ENCODE measurements at places on chromosomes 6 and 20.

- DNase-seq, result no peak
These were observed 156.1 kb downstream of the COL21A1 start for GRCh38 chr6:56091159-56091869.

GRCh38 chr6:67252663-67253062 lies 1382.4 kb upstream of the ADGRB3 start:
- no peak for DNase-seq

DNA sequence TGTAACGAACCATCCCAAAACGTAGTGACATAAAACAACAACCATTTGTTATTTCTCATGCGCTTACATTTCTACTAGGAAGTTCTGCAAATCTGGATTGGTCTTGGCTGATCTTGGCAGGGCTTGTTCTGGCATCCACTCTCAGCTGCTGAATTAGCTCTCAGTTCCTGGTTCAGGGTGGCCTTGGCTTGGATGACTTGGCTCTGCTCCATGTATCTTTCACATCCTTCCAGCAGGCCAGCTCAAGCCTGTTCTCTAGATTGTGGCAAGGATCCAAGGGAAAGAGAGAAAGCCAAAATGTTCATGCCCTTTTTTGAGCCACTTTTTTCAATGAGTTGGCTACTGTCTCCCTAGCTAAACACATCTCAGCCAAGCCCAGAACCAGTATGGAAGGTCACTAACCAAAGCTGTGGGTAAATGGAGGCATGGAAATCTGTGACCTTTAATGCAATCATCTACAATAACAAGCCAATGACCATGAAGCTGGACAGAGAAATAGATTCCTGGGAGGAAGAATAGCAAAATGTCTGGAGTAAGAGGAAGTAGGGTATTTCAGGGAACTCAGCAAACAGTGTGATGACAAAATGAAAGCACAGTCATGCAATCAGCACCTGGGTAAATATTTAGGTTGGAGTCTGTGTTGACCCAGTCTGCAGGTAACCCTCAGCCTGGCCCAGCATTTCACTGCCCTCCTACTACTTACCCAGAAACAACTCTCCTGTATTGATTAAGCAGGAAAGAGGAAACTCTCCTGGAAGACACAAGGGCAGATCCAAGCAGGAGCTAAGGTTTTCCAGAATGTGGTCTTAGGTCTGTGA lies 32.7 kb upstream of the SNAP25 start:
- no peak for DNase-seq

GRCh38 chr6:26383624-26384417 lies 913 bp downstream of the BTN2A2 start:
- DNase-seq, result peak; percentile 22

DNA sequence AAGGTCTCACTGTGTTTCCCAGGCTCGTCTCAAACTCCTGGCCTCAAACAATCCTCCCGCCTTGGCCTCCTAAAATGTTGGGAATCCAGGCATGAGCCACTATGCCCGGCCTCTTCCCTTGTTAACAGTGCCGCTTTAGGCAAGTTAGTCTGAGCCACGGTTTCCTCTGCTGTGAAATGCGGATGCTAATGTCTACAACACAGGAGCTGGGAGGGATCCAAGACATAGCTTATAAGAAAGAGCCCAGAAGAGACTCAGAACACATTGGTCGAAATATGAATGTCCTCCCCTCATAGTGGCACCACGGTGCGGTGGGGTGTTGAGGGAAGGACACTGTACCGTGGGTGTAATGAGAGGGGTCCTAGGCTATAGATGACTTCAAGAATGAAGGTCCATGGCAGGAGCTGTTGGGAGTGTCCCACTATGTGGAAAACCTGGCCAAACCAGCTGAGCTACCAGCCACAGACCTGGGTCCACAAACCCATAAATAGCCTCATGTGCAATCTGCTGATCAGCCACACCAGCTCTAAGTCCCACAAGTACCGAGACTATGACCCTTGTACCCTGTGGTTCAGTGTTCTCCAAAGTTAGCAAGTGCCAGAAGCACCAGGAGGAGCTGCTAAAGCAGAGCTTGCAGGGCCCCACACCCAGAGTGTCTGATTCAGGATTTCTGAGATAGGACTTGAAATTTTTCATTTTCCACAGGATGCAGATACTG lies 57.8 kb upstream of the ZFAND3 start:
- no peak for DNase-seq

- no peak for DNase-seq
These were observed 358.3 kb upstream of the SULF2 start for GRCh38 chr20:48143435-48144081.

DNA sequence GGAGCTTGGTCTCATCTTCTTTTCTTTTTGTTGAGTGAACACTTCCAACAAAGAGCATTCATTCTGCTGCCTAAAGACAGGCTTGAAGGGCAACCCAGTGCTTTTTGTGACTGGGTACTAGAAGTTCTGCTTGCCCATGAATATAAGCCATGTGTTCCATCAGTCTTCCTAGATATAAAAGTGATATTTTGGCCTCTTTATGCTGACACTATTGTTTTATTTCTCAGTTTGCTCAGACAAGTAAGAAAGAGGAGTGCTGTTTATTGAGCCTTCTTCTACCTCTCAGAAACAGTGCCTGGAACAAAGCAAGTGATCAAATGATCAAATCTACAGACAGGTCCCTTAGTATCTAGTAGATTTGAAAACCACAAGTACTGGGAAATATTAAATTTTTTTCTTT lies 2.4 kb upstream of the DTNBP1 start:
- DNase-seq, result no peak

DNA sequence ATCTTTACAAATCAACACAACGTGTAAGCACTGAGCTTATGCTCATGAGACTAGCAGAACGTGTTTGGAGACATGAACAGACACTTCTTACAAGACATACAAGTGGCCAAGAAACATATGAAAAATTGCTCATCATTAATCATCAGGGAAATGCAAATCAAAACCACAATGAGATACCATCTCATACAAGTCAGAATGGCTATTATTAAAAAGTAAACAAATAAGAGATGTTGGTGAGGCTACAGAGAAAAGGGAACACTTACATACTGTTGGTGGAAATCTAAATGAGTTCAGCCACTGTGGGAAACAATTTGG lies 327.9 kb upstream of the SOX4 start:
- no peak for DNase-seq

DNA sequence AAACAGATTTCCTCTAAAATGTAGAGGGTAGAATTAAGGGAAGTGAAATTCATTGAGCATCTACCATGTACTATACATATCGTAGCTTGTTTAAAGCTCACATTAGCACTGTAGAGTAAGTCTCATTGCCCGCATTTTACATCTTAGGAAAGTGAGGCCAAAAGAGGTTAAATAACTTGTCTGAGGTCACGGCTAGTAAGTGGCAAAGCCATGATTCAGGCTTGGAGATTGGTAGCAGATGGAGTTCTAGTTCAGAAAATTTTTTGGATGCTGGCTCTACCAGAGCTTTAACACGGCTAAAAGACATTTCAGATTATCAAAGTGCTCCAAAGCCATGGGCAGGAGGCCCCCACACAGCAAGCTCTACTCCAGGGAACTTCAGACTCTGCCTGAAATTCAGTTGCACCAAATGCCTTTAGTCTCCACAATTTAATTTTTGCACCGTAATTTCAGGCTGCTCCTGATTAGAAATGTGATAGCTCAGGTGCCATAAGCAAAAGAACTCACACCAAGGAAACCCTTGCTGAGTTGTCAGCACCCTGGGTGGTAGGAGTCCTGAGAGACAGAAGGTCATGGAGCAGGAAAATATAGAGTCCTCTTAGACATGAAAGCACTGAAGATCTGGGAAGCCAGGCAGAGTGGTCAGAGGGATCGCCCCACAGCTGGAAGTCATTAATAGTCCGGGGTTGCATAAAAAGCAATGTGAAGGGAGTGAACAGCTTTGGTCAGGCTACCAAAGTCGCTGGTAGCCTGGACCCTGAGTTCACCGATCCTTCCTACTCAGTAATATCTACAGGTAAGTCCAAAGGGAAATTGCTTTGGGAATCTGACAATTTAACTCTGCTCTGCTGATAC lies 55.2 kb upstream of the ASIP start:
- no peak for DNase-seq

DNA sequence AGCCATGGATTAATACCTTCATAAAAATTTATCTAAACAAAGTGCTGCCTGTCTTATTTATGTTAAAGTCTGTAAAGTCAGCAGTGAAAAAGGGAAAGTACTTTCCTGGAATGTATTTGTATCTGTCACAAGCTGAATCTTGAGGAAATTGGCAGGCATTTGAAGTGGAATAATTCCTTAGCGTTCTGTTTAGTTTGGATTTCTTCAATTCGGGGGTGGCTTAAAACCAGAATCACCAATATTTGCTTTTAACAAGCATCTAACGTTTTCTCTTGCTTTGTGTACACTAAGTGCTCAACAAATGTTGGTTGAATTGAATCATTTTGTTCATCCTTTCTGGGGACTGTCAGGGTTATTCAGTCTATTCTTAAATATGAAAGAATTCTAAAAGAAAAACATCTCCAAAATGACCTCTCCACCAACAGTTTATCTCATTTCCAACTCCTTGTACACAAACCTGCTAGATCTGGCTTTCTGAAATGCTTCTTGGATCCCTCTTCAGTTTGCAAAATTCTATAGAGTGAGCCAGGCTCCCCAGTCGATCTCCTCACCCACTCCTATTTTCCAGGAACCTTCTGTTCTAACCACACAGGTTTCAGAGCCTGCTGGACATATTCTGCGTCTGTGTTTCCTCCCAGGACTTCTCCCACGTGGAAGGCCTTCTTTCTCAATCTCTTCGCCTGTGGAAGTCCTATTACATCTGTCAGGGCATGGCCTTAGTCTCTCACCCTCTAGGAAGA lies 2.0 kb upstream of the NPEPL1 start:
- DNase-seq, result no peak

DNA sequence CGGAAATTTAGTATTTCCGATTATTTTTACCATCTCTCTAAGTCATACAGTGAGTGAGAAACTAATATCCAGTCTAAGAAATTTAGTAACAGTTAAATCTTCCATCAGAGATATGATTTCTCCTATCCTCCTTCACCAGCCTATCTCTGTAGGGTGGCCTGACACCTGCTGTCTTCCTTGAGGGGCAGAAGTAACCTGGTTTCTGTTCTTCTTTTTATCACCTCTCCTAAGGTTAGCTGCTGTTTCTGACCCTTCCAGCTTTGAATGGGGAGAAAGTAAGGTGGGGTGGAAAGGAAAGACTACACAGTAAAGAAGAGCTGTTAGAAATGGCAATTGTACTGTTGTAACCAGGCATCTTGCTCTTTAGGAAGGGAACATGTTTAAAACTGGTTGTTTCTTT lies 447.7 kb downstream of the PHF3 start:
- no peak for DNase-seq

DNA sequence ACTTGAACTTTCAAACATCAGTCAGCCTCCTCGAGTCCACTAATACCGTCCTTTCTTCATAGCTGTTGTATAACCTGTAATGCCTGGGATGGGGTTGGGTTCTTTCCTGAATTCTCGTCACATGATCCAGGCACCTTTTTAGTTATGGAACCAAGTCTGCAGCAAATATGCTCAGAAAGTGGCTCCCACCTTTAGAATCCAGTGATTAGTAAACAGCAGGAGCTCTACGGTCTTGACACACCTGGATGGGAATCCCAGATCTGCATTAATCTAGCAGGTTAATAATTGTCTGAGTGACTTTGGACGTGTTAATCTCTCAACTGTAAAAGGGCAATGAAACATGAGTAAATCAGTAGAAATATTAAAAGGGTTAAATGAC lies 729 bp upstream of the ZHX3 start:
- no peak for DNase-seq

- no peak for DNase-seq
These were observed 6.6 kb upstream of the TBC1D7 start for GRCh38 chr6:13334953-13335352.

DNA sequence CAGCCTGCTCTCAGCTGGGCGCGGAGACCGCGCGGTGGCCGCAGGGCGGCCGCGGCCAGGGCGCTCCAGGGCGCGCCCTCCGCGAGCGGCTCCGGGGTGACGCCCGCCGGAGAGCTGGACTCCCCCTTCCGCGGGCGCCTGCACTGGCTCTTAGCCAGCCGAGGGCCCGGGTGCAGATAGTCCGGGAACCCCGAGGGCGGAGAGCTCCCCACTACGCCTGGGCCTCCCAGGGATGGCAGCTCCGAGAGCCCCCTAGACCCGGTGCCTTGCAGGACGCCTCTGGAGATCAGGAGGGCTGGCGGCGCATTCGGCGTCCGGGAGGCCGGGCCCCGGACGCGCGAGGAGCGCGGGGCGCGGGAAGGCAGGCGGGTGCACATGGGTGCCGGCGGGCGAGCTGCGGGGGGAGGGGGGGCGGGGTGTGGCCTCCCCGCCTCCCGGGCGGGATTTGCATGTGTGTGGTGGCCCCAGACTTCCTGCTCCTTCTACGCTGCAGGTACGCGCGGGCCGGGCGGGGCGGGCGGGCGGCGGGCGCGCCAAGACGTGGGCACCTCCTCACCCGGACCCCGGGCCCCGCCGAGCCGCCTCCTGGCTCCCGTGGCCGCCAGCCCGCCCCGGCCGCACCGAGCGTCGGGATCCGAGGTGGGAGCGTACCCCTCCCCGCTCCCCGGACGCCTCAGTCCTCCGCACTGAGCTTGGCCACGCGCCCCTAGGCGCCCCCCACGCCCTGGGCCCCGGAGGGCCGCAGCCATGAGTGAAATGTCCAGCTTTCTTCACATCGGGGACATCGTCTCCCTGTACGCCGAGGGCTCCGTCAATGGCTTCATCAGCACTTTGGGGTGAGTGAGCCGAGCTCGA lies at the start of gene ITPR3:
Gene ITPR3, plus strand, starts transcription at position 467 of the 855 bp plus-strand sequence. Its CDS starts 281 bp downstream, at position 748.
- peak; percentile 81 for DNase-seq
